ENCODE measurements at places on chromosomes 16 and 17. TPM values are rescaled to one million over a fixed set of nuclear protein-coding genes. Genes with fewer than 3 reads are reported as not detected.

Gene KRTAP17-1
- total RNA-seq = not detected

Gene ADORA2B
- 12.9 TPM for total RNA-seq

Gene C16orf96
- under 0.01 TPM for total RNA-seq

Gene MYLK3
- total RNA-seq = 0.34 TPM

Gene RHBDF1
- 46.5 TPM for total RNA-seq

Gene KCNJ12
- 0.32 TPM for total RNA-seq

Gene ATP2C2
- not detected for total RNA-seq

Gene WNT9B
- total RNA-seq = not detected

Gene TBC1D26
- total RNA-seq = under 0.01 TPM

Gene CCL14
- total RNA-seq = not detected

Gene DNAJA2
- 77.9 TPM for total RNA-seq

Gene FBXW10
- total RNA-seq = under 0.01 TPM

Gene DNAH9
- total RNA-seq = not detected

Gene APOBR
- not detected for total RNA-seq

Gene PIPOX
- 2.2 TPM for total RNA-seq

Gene MRPS23
- total RNA-seq = 33.1 TPM

Gene NHLRC4
- total RNA-seq = 4.7 TPM

Gene CENPN
- 4.9 TPM for total RNA-seq

Gene CCDC200
- total RNA-seq = 0.16 TPM

Gene LGALS9
- 0.60 TPM for total RNA-seq

Gene TBC1D3I
- not detected for total RNA-seq

Gene RAB26
- 5.5 TPM for total RNA-seq

Gene LPCAT2
- 15.8 TPM for total RNA-seq

Gene C17orf113
- total RNA-seq = 0.34 TPM

Gene TSPAN10
- total RNA-seq = 3.3 TPM

Gene CRHR1
- total RNA-seq = not detected

Gene KRT222
- total RNA-seq = not detected

Gene SYT17
- 0.47 TPM for total RNA-seq

Gene KRT33A
- not detected for total RNA-seq

Gene CCDC43
- total RNA-seq = 24.9 TPM

Gene ZG16
- not detected for total RNA-seq

Gene CCL8
- not detected for total RNA-seq

Gene DHX58
- 14.7 TPM for total RNA-seq

Gene TAOK2
- 41.3 TPM for total RNA-seq

Gene TBC1D3
- total RNA-seq = not detected

Gene METRNL
- total RNA-seq = 211 TPM

Gene EVI2B
- 0.16 TPM for total RNA-seq

Gene CTF1
- total RNA-seq = 4.3 TPM

Gene HOXB13
- total RNA-seq = not detected

Gene DNAI2
- total RNA-seq = not detected

Gene C17orf50
- total RNA-seq = not detected

Gene EEF2K
- total RNA-seq = 28.9 TPM

Gene HIC1
- total RNA-seq = 32.2 TPM

Gene CSH2
- total RNA-seq = not detected

Gene PIK3R5
- total RNA-seq = not detected

Gene MPHOSPH6
- total RNA-seq = 18.1 TPM

Gene ABCC6
- total RNA-seq = 2.1 TPM

Gene ABAT
- 2.7 TPM for total RNA-seq

Gene OR1D2
- total RNA-seq = not detected

Gene POLR3E
- 20.3 TPM for total RNA-seq

Gene NACA2
- total RNA-seq = not detected

Measured in bronchial smooth muscle cell (primary cell).